NCI-H446 treated with DMSO at 0.1 percent for 48 hours (cell line): ENCODE measurements at places on chromosomes 16 and 17.

GRCh38 chr17:83055911-83056582 is 23.4 kb upstream of the METRNL start:
- DNase-seq = no peak

DNA sequence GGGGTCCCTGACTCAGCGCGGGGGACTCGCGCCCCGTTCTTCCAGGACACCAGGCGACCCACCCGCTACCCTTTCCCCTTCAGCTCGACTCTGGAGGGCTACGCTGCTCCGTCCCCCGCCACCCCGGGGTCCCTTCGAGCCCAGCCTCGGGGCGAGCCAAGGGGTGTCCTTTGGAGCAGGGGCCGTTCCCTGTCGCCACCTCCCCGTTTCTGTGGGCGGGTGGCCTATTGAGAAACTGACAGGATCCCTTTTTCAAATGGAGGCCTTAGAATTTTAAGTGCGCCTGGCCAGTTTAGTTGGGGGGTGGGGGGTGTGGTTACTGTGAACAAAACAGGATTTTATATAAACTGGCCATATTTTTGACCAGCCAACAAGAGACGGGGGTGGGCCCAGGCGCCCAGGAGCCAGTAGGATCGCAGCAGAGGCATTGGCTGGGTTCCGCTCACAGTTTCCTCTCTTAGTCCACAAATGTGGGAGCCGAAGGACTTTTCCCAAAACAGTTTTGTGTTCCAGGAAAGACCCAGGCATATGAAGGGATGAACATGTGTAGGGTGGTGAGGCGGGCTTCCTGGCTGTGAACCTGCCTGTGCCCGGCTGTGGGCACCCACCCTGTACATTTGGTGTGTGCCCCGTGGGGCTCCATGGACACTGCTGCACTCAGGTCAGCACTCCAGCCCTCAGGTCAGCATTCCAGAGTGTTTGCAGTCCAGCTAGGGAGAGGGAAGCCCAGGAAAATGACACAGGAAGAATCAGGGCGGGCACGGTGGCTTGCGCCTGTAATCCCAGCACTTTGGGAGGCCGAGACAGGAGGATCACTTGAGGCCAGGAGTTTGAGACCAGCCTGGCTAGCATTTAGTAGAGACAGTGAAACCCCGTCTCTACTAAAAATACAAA is 722 bp upstream of the TIMP2 start:
- DNase-seq = no peak

- DNase-seq = no peak
These were observed 50.0 kb upstream of the STH start for GRCh38 chr17:45948881-45949624.

DNA sequence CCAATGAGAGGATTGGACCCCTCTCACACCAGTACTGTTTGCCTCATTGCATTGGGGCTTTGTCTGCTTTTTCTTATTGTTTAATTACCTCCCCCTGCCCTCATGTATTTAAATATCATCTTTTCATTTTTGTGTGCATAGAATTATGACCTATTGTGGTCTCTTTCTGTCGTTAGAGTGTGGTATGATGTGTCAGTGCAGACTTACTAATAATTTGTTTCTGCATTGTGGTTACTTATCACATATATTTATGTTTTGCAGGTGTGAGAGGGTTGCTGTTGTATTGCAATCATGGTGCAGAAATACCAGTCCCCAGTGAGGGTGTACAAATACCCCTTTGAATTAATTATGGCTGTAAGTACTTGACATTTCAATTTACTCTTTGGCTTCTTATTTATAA is 2.5 kb downstream of the SEC14L1 start:
- DNase-seq = no peak

DNA sequence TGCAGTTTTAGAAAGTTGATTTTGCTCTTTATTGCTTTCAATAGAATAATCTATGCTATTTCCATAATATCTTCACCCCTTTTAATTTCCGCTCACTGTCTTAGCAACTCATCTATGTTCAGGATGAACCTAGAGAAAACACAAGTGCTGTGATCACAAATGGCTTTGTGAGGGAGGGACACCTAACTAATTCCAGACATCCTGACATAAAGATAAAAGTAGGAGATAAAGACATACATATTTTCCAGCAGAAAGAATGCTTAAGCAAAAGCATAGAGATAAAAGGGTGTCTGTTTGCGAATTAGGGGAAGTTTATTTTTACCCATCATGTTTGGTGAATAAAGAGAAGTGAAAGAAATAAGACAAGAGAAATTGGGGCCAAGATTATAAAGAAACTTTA is 254.2 kb downstream of the KCNJ2 start:
- no peak for DNase-seq

GRCh38 chr17:63042256-63042812 is 76.3 kb downstream of the TANC2 start:
- DNase-seq = no peak

- no peak for DNase-seq
These were observed 180.1 kb upstream of the SDK2 start for GRCh38 chr17:73824321-73824720.

DNA sequence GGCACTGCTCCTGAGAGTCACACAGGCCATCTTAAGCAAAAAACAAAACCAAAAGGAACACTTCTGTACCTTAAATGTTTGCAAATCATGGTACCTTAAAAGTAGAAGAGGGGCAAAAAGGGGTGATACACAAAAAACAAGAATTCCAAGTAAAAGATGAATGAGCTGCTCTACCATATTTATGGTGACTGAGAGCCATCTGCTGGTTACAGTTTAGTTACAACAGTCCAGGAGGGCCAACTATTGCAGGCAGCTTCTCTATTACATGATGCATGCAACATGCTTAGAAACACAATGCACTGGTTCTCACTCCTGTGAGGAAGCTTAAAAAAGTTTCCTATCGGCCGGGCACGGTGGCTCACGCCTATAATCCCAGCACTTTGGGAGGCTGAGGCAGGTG is 53.5 kb downstream of the STX8 start:
- DNase-seq = no peak
